AG10803 (cell line): ENCODE measurements at places on chromosomes 1 and 21.

DNA sequence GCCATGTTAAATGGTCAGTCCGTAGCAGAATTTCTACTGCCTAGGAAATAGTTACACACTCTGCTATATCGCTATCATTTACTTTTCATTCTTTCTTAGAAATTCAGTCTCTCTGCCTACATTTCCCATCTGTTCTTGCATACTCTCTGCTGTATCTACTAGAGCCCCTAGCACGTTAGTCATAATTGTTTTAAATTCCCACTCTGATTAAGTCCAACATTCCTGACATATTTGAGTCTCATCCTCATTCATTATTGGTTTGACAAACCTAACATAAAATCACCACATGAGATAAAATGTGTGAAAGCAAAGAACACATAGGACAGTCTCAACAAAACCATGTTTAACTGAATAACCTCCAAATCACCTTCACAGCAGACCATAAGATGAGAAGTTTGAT lies 513.6 kb downstream of the PLPP3 start:
- DNase-seq = peak; percentile 84

GRCh38 chr21:41924368-41924754 lies 29.5 kb downstream of the C2CD2 start:
- DNase-seq = peak; percentile 33

GRCh38 chr1:54243022-54243421 lies 43.1 kb downstream of the MRPL37 start:
- DNase-seq = no peak

GRCh38 chr21:25350056-25350455 lies 257.2 kb downstream of the MRPL39 start:
- DNase-seq = peak; percentile 43

- DNase-seq = no peak
These were observed 89.1 kb downstream of the SMYD3 start for GRCh38 chr1:246417813-246418564.

GRCh38 chr1:66637146-66637545 lies 103.2 kb downstream of the SGIP1 start:
- peak; percentile 27 for DNase-seq

DNA sequence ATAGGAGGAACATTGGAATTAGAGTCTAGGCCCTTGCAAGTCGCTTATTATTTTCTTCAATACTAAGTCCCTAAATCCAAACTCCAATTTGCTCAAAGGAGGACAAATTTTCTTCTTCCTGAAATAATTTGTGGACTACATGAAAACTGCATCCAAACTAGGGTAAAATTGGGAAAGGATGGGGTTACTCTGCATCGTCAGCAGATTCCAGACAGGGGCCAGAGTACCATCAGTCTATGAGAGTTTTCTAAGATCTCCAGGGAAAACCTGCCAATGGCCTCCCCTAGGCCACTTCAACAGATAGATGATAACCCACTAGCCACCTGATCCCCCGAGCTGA lies 508 bp downstream of the HEYL start:
- DNase-seq = no peak

DNA sequence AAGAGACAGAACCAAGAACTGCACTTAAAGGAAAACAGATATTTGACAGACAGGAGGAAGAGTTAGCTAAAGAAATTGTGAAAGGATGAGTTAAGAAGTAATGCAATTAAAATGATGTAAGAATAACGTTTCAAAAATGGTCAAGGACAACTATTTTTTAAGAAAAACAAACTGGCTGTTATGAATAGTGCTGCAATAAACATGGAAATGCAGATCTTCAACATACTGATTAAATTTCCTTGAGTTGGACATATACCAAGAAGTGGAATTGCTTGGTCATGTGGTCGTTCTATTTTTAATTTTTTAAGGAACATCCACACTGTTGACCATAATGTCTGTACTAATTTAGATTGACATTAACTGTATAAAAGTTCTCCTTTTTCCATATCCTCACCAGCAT lies 23.1 kb upstream of the PHTF1 start:
- peak; percentile 18 for DNase-seq

DNA sequence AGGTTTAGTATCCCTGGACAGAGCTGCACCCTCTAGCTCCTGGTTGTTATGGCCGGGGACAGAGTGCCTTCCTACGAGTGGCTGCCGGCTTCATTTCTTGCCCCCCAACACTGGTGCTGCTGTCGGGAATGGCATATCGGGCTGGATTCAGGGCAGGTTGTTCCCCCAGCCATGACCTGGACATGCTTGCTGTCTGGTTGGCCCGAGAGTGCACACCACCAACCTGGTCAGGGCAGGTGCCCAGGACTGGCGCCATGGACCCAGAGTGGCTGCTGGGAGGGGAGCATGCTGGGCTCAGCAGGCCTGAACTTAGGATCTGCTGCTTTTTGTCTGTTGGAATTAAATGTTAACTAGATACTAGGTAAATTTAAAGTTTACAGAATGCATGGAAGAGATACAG lies 21.8 kb downstream of the H6PD start:
- DNase-seq = no peak

DNA sequence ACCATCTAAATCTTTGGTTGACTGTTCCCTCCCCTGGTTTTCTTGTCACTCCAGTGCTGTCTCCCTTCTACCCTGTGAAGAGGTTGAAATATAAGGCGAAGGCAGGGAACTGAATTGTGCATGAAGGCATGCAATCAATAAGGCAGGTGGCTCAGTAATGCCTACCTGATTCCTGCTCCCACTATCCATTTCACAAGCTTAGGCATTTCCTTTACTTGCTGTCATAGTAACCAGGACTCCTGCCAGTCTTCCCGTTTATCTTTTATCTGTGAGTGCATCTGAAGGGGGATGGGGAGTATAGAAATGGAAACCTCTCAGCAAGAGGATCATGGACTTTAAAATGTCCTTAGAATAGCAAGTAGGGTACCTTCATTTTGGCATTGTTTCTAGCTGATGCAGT lies 40.5 kb downstream of the MRPS6 start:
- DNase-seq = no peak

DNA sequence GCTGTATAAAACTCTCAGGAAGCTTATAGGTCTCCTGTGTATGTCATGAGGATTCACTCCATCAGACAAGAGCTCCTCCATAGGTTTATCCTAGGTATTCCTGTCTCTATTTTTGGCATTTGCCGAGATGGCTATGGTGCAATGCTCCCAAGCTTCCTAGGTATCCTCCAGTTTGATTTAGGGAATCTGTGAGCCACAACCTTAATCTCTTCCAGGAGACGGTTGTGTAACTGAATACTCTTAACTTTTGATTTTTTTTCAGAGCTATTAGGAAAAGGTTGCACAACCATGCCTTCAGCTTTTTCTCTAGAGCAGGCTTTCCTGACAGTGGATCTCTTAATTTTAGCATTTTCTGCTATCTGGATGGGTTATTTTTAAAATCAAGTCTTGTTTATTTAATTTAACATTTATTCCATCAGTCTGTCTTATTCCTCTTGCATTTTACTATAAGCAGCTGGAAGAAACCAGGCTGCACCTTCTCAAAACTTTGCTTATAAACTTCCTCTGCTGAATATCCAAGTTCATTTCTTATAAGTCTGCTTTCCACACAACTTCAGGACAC lies 69.4 kb upstream of the BACE2 start:
- no peak for DNase-seq

GRCh38 chr1:227887697-227888403 lies 59.9 kb downstream of the WNT9A start:
- no peak for DNase-seq

DNA sequence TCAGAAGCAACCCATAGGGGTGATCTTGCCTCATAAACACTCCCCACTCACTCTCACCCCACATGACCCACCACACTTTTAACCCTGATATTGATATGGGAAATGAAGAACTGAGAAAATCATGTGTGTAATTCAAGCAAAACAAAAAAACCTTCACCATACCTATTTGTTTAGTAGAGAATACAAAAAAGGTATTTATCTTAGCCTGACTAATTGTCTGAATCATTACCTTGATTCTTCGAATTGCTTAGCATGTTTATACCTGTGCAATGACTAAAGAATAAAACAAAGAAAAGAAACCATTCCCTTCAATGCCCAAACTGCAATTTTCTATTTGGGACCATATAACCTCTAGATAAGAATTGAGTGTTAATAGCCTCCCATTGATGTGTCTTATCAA lies 1.8 kb downstream of the CLDN17 start:
- no peak for DNase-seq

DNA sequence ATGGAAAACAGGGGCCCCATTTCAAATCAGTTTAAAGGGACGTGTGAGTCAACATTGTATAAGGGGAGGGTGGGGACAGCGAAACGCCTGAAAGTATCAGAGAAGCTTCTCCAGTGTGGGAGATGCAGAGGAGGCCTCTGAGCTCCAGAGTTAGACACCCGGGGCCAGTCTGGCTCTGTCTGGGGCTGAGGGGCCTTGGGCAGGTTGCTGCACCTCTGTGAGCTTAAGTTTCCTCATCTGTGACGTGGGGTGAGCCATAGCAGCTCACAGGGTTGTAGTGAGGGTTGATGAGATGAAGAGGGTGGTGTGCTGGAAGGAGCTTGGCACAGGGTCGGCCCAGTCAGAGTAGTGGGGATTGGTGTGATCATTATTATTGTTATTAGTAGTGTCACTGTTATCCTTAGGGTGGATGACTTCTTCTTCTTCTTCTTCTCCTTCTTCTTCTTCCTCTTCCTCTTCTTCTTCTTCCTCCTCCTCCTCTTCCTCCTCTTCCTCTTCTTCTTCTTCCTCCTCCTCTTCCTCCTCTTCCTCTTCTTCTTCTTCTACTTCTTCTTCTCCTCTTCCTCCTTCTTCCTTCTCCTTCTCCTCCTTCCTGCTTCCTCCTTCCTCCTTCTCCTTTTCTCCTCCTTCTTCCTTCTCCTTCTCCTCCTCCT lies 282.0 kb downstream of the PTPRU start:
- DNase-seq = no peak

DNA sequence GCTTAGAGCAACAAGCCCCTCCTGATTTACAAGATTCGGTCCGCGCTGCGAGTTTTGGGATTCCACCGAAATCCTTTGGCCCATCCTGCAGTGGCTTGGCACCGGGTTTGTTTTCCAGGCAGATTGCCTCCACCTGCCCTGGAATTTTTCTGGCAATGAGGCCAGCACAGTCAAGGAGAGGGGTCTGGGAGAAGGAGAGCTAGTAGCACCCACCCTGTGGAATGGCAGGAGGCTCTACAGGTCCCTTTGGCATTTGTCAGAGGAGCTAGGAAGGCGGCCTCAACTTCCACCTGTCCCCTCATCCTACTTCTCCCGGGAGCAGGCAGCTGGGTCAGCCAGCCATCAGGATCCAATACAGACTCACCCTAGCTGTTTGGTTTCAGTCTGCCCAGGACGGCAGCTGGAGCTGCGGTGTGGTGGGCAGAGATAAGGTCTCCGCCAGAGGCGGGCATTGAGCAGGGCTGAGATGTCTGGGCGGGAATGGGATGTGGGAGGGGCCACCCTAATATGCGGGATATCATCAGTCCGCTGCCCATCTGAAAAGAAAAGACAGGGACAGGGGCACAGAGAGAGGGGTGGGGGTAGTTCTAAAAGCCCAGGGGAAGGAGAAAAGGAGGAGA lies 37.8 kb upstream of the PRELP start:
- no peak for DNase-seq

- no peak for DNase-seq
These were observed 1.6 kb upstream of the NECAP2 start for GRCh38 chr1:16438924-16439323.

DNA sequence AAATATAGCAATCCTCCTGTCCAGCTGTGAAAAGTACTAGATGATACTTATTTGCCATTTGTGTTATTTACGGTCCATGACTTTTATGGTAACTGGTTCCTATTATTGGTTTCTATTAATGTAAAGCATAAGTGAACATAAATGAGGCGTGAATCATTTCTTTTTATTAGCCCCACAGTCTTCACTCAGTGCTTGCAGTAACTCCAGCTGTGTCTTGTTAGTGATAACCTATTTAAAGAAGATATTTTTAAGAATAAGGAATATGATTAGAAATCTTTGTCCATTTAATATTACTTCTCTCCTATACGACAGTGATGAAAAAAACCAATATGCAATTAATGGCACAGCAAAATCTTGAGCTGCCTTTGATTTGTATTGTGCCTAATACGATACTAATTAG lies 149.9 kb downstream of the SPATA17 start:
- no peak for DNase-seq

DNA sequence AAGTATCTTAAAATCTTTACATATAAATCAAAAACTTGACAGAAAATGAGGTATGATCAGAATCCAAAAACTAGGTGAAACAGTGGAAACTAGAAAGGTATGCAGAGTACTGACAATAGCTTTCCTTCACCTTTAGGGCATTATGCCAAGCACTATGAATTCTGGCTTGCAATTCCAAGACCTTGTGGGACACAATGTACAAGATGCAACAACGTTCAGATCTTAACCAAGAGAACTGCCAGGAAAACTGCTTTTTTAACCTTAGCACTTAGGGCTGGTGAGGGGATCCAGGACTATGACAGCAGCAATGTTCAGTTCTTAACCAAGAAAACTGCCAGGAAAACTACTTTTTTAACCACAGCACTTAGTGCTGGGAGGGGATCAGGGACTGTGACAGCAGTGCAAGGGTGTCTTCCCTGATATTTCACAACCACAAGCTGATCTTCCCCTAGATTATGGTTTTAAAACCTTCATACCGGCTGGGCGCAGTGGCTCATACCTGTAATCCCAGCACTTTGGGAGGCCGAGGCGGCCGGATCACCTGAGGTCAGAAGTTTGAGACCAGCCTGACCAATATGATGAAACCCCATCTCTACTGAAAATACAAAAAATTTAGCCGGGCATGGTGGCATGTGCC lies 22.3 kb downstream of the FOXJ3 start:
- no peak for DNase-seq

DNA sequence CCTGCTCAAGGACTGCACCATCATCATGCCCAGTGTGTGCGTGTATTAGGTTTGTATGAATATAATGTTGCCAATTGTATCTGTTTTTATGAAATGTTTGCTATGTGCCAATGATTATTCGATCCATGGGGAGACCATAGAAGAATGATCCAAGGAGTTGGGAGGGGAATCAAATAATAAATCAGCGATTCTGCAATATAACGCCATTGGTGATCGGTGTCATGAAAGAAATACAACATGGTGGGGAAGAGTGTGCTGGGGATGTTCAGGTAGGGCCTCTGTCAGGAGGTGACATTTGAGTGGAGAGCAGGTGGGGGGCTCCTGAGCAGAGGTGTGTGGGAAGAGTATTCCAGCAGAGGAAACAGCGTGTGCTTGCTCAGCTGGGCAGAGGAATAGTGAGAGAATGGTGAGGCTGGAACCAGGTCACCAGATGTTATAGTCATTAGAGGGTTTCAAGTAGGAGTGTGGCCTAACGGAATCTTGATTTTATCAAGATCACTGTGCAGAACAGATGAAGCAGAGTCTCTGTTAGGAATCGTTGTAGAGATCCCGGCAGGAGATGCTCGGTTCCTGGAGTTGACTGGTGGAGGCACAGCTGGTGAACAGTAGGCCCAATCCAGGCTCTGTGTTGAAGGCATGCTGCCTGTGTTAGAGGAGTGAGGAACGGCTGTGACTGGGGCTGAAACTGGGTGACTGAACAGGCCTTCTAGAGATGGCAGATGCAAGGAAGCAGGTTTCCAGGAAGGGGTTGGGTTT lies 2.9 kb upstream of the ZNF496 start:
- DNase-seq = no peak

- DNase-seq = no peak
These were observed 7.6 kb downstream of the TENT5C start for GRCh38 chr1:117613249-117613968.

- DNase-seq = peak; percentile 50
These were observed 96.8 kb upstream of the ADGRL2 start for GRCh38 chr1:81703756-81704463.
